Activated CD4-positive, alpha-beta T cell treated with anti-CD3 and anti-CD28 coated beads, Interleukin-2, Interleukin-6, amounts not matched to agents 100 ng/mL and 50 ng/mL, durations not matched to agents 16 hours and 8 hours (primary cell): ENCODE measurements at places on chromosomes 4 and X.

DNA sequence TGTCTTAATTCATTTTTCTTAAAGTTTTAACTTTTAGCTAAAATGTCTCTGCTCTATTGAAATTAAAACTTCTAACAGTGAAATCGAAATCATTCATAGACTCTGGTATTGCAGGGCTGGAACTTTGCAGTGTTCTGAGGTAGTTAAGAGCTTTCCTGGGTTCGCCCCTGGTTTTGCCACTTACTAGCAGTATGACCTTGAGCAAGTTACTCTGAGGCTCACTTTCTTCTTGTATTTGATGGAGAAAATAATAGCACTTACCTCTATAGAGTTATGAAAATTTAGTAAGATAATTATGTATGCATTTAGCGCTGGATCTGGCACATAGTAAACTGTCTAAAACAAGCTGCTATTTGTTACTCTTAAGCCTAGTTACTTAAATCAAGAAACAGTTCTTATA is 1.7 kb downstream of the SLAIN2 start:
- DNase-seq = peak; percentile 5

DNA sequence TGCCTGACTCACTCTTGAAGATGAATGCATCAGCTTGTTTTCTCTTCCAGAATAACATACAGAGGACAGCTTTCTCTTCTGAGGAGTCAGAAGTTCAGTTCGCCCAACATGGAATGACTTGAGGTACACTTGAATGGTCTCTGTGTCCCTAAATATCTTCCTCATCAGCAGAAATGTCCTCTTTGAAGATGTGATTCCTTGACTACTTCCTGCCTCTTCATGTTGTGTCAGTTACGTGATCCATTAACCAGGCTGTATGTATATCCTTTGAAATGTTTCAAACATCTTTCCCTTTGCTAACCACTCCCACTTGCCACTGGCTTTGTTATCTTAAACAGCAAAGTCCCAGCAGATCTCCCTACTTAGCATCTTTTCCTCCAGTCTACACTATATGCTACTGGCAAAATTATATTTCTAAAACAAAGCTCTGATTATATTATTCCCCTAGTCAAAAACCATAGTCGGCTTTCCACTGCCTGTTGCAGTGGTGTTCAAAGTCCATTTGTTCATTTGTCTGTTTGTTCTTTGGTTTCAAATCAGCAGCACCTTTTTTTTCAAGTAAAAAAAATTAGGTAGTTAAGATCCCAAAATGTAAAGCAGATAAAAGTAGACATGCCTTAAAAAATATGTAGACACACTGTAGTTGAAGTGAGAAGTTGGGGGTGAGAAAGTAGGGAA is 82.1 kb upstream of the PAK3 start:
- no peak for DNase-seq

GRCh38 chr4:188987011-188987410 is 847.8 kb downstream of the TRIML1 start:
- DNase-seq = no peak

DNA sequence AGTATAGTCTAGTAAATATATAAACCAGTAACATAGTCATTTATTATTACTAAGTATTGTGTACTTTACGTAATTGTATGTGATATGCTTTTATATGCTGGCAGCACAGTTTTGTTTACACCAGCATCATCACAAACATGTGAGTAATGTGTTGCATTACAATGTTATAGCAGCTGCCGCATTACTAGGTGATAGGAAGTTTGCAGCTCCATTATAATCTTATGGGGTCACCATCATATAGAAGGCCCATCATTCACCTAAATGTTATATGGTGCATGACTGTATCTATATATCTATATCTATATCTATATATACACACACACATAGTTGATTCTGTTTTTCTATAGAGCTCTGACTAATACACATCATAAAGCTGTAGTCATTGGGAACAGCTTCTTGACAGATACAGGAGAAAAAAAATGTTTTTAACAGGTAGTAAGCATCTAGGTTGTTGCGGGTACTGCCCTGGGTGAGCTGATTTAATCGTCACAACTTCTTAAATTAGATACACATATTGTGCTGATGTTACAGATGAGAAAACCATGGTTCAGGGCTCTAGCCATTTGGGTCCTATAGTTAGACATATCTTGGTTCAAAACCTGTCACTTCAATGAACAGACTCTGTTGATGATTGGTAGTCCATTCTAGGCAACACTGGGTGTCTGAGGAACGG is 77.9 kb downstream of the CLNK start:
- DNase-seq = no peak
